AG09319 (cell line): ENCODE measurements at places on chromosomes 11 and 22.
A peak's percentile ranks its signal among the peaks of the same experiment; 100 is the strongest.

DNA sequence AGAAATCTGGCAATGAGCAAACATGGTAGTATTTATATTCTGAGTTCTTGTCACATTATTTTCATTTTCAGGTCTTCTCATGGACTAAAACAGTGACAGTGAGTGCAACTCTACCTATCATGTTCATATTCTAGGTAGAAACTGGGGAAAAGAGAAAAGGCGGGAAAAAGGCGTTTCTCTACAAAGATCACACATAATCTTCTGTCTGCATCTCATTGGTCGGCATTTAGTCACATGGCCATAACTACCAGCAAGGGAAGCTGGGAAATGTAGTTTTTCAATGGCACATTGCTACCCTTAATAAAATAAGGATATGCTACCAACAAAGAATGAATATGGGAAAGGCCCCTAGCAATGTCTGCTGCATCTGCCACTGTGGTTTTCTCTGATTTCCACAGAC lies 57.6 kb upstream of the B3GAT1 start:
- no peak for DNase-seq

DNA sequence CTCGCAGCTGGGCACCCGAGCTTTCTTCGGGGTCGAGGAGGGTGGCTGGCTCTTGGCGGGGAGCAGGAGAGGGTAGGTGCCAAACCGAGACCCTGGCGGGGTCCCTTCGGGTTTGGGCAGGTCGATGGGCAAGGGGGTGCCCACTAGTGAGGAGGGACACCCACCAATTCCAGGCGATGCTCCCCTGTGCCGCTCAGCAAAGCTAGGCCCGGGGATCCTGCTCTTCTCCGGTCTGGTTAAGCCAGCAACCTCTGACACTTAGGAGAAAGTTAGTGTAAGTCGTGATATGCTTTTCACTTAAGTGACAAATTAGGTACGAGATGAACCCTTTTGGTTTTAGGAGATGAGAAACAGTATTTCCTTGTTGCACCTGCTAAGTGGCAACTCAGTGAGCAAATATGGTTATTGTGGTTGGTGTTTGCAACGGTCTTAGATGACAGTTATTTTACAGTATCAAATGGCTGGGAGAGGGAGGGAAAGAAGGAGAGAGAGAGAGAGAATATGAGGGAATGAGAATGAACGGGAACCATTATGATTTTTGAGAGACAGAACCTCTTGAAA lies 565 bp downstream of the NUCB2 start:
- DNase-seq, result no peak

GRCh38 chr11:84795698-84796097 lies 831.4 kb downstream of the DLG2 start:
- no peak for DNase-seq

DNA sequence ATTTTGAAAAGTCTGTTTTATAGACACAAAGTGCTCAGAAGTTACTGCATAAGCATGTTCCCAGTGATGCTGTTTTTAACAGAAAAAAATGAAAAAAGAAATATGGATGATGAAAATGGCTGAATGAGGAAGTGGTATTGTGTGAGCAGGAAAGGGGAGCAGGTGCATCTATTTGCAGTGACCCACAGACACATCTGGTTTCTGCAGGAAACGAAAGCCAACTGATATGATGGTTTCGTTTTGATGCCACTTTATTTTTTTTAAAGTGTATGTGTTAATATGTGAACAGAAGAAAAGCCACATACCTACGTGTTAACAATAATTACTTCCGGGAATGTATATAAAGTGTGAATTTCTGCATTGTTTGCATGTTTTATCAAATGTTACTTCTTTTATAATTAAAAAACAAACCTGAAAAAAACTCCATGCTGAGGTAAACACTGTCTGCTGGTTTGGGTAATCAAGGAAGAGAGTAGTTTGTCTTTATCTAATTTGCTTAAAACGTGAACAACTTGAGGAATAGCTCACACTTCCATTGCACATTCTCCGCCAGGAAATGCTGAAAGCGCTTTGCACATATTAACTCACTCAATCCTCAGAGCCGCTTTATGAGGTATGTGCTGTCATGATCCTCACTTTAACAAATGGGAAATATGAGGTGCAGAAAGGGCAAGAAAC lies 1335.9 kb downstream of the TBC1D22A start:
- no peak for DNase-seq

- DNase-seq, result no peak
Measured at GRCh38 chr11:77153276-77154185, 25.5 kb downstream of the MYO7A start.

GRCh38 chr22:44659140-44659539 lies 42.9 kb upstream of the PRR5 start:
- DNase-seq, result no peak

DNA sequence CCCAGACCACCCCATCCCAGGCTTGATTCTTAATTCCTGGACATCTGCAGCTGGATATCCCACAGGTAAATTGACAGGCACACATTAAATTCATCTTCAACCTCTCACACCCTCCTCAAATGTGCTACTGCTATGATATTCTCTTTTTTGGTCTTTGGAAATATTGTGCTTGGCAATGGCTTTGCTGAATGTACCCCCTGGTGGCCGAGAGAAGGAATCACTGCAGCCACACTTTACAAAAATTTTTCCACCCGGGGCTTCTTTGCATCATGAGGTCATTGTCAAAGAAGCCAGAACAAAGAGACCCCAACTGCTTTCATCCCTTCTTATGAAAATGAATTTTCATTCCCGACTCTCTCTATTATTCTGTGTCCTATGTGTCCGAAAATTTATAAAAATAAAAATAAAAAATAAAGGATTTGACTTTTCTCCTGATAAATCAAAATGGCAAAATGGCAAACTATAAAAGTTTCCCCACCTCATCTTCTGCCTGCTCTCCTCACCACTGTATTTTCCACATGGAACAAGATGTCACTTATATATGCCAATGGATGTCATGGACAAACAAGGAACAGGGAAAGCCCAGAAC lies 15.0 kb upstream of the CYB5R2 start:
- DNase-seq, result no peak

DNA sequence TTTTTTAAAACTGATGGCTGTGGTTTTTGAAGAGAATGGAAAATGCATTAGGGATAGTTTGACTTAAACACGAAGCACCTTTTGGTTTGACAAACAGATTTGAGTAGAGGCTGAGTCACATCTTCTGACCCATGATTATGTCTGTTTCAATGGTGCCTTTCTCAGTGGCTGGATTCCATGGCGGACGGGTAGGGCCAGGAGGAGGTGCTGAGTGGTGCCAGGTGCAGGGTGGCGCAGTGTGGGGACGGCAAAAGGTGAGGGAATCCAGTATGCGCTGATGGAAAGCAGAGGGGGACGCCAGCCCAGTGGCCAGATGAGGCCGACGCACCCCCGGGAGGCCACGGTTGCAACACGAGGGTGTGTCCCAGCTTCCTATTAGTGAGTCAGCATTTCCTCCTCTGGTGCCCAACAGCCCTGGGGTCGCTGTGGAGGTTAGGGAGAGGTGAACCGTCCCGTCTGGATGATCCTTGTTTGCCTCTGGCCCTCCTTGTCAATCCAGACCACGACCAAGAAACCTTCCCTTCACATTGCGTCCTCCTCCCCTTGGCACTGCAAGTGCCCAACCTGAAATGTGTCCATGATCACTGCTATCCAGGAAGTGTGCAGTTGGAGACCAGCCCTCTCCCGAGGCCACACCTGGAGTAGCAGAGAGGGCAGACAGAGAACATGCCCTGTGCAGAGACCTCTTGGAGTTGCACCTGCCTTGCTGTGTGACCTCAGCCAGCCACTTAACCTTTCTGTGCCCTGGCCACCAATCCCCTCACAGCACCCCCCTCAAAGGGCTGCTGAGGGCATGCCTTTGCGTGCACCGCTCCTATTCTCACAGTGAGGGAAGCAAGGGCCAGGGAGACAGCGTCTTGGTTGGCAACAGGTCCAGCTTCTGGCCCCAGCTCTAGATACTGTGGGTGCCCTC lies 32.5 kb upstream of the ATXN10 start:
- peak; percentile 22 for DNase-seq

DNA sequence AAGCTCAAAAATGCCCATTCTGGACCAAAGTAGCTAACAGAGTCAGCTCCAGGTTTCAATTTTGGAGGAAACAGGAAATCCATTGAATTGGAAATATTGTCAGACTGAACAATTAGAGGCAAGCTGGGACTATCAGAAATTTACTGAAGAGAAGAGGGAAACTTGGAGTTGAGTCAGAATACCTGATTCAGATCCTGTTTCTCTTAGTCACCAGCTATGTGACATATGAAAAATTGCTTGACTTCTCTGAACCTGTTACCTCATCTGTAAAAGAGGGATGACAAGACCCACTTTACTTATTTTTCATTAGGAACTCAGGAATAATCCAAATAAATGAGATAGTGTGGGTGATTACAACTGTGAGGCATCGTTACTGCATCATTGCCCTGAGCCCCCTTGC lies 148.9 kb upstream of the CADM1 start:
- no peak for DNase-seq

DNA sequence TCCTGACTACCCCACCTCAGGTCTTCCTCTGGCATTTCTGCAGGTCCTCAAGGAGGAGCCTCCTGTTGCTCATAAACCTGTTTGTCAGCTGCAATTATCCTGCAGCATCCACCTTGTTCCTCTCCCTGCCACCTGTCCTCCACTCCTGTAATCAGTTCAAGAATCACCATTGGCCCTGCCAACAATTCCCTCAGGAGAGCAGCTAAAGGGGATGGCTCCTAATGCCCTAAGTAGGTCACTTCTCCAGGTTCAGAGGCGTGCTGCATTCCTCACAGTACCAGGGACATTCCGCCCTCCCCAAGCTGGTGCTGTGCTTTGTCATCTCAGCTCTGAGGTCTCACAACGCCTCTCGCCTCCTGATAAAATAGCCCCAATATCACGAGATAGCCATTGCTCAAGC lies 2.1 kb downstream of the CLDN25 start:
- no peak for DNase-seq

GRCh38 chr11:107780775-107781174 lies 68.9 kb upstream of the SLN start:
- DNase-seq, result no peak

GRCh38 chr11:5891216-5891800 lies 1.7 kb upstream of the OR52E5 start:
- DNase-seq, result no peak

- no peak for DNase-seq
Measured at GRCh38 chr11:34380696-34381095, 22.9 kb upstream of the ABTB2 start.

DNA sequence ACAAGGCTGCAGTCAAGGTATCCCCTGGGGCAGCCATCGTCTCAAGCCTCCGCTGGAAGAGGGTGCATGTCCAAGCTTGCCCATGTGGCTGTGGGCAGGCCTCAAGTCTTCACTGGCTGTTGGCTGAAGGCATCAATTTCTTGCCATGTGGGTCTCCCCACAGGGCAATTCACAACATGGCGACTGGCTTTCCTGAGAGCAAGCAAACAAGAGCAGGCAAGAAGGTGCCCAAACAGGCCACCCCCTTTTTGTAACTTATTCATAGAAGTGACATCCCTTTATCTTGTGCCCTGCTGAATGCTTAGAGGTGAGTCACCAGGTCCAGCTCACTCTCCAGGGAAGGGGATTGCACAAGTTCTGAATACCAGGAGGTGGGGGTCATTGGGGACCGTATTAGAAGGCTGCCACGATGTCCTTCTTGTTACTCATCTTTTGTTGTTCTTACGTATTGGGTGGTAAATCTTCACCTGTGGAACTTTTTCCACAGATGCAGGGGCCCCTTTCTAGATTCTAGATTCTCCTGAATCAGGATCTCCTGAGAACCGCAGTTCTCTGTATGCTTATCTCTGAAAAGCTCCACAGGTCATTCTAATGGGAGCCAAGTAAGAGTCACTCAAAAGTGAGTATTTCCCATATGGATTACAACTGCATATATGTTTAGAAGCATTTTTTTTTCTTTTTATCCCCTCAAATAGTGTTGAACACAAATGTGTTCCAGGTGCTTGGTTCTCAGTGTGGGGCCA lies 44.2 kb upstream of the MICAL2 start:
- DNase-seq, result no peak

GRCh38 chr11:110317516-110317932 lies 21.1 kb upstream of the RDX start:
- DNase-seq, result no peak

DNA sequence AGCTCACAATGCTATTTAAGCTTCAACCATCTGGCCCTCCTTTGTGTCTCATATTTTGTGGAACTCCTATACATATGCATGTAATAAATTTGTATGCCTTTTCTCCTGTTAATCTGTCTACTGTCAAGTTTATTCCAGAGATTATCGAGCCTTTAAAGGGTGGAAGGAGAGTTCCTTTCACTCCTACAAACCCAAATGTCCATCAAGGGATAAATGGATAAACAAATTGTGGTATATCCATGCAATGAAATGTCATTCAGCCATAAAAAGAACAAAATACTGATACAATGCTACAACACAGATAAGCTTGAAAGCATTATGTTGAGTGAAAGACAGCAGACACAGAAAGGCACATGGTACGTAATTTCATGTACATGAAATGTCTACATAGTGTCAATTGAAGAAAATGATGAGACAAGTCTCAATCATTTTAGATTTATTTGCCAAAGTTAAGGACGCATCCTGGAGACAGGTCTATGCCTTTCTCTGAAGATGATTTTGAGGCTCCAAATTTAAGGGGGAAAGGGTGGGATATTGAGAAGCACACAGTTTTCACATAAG lies 17.7 kb upstream of the FEZ1 start:
- DNase-seq, result no peak

DNA sequence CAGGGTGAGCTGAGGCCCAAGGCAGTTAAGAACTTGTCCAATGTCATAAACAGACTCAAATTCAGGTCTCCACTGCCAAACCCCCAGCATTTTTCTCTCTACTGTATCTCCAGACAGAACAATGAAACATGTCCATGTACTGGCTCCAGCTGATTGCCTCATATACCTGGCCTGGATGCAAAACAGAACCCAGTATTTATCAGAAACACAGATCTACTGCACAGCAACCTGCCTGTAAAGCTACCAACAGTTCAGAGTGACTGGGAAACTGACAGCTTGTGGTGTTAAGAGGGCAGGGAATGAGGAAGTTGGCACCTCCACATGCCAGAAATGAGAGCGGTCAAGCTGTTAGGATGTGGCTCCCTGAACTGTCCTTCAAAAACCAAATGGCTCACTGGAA lies 41.6 kb downstream of the C11orf71 start:
- no peak for DNase-seq

GRCh38 chr11:77413850-77414460 lies 59.9 kb downstream of the PAK1 start:
- no peak for DNase-seq

DNA sequence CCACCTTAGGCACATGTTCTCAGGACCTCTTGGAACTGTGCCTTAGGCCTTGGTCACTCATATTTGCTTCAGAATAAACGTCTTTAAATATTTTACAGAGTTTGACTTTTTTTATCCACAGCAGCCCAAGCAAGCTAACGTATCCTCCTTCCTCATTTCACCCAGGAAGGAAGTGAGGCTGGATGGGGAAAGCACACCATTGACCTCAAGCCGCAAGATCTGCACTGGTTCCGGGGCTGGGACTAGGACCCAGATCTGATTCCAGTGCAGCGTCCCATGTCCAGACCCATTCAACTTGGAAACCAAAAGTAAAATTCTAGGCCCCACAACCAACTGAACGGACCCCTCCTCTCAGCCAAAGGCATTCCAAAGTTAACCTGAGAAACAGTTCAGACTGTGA lies 2.4 kb upstream of the LGALS12 start:
- DNase-seq, result no peak
